ENCODE measurements at places on chromosomes 4 and X. TPM values are rescaled to one million over a fixed set of nuclear protein-coding genes. Genes with fewer than 3 reads are reported as not detected.

Gene AMTN
- not detected for total RNA-seq

DNA sequence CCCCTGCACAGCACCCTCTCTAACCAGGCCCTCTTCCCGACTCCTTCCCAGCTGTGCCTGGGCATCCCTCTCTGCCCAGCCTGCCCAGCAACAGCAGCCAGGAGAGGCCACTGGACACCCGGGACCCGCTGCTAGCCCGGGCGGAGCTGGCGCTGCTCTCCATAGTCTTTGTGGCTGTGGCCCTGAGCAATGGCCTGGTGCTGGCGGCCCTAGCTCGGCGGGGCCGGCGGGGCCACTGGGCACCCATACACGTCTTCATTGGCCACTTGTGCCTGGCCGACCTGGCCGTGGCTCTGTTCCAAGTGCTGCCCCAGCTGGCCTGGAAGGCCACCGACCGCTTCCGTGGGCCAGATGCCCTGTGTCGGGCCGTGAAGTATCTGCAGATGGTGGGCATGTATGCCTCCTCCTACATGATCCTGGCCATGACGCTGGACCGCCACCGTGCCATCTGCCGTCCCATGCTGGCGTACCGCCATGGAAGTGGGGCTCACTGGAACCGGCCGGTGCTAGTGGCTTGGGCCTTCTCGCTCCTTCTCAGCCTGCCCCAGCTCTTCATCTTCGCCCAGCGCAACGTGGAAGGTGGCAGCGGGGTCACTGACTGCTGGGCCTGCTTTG lies 1.1 kb downstream of the AVPR2 start:
- DNase-seq, result no peak

GRCh38 chr4:47383829-47384427 lies 79.6 kb downstream of the COMMD8 start:
- no peak for DNase-seq

Gene NPY2R
- not detected for total RNA-seq

- no peak for DNase-seq
These were observed 575.4 kb downstream of the SPRY1 start for GRCh38 chr4:123972031-123972430.

DNA sequence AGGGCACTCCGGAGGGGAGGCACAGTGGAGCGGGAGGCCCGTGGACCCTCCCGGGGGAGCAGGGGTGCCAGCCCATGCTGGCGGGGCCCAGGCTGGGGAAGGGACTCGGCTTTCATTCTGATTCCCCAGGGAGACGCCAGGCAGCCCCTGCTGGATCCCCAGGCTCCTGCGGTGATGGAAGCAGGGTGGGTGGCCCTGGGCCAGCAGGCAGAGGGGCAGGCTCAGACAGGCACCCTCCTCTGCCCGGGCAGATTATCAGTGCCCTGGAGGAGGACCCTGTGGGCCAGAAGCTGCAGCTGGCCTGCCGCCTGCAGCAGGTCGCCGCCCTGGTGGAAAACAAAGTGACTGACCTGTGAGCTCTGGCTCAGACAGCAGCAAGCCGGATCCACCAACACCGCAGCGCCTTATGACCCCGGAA lies 2.1 kb upstream of the SRPK3 start:
- DNase-seq, result no peak

Gene KLHL4
- total RNA-seq, result not detected

GRCh38 chr4:166399021-166399420 lies 526.0 kb downstream of the TLL1 start:
- DNase-seq, result no peak

- no peak for DNase-seq
These were observed 79.2 kb downstream of the TRIML1 start for GRCh38 chr4:188218392-188218791.

Gene CT45A6
- not detected for total RNA-seq

Gene NUDT11
- 1.3 TPM for total RNA-seq

Gene TCEAL7
- not detected for total RNA-seq

DNA sequence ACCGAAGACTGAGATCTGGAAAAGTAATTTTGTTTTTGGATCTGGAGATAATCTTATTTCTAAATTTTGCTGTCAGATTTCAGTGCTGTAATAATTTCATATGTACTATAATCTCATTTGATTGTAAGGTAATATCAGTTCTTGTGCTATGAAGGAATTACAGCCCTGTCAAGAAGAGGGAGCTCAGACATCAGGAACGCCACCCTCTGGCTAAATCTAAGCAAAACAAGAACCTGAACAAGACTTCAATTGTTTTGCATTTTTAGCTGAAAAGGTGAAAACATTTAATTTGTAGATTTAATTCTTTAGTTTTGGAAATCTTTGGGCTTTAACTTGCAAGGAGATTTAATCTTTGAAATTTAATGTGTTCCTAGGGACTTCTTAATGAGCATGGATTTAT lies 525.4 kb upstream of the HS3ST1 start:
- no peak for DNase-seq

Gene TMPRSS11F
- total RNA-seq, result not detected

- no peak for DNase-seq
These were observed 44.4 kb downstream of the SEL1L3 start for GRCh38 chr4:25818371-25818871.

DNA sequence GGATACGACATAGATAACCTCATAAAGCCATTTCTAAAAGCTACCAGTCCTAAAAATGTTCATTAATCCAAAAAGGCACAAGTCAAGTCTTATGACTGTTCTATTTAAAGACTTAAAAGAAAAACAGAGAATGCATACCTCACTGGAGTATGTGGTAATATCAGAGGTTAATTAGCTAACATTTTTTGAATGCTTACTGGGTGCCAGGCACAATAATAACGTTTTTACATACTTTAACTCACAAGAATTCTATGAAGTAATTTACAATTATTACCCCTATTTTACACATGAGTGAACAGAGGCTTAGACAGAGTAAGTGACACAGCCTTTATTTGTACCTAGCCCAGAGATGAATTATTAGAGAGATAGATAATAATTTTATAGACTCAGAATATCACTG lies 207.5 kb downstream of the PDGFC start:
- DNase-seq, result no peak

DNA sequence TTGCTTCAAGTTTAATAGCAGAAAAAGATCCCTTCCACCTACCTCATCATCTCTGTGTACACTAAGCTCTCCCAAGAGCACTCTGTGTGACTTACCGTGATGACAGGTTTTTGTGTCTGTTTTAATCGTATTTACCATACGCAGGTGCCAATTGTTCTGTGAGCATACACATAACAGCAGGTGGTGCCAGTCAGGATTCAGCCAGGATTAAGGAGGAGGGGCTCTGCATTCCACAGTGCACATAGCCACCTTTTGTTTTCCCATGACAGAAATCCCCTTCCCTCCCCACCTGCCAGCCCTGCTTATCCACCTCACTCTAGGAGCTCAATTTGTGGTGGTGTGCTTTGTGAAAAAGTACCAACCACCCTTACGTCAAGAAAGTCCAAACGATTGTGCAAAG lies 14.8 kb downstream of the ANK2 start:
- DNase-seq, result no peak

DNA sequence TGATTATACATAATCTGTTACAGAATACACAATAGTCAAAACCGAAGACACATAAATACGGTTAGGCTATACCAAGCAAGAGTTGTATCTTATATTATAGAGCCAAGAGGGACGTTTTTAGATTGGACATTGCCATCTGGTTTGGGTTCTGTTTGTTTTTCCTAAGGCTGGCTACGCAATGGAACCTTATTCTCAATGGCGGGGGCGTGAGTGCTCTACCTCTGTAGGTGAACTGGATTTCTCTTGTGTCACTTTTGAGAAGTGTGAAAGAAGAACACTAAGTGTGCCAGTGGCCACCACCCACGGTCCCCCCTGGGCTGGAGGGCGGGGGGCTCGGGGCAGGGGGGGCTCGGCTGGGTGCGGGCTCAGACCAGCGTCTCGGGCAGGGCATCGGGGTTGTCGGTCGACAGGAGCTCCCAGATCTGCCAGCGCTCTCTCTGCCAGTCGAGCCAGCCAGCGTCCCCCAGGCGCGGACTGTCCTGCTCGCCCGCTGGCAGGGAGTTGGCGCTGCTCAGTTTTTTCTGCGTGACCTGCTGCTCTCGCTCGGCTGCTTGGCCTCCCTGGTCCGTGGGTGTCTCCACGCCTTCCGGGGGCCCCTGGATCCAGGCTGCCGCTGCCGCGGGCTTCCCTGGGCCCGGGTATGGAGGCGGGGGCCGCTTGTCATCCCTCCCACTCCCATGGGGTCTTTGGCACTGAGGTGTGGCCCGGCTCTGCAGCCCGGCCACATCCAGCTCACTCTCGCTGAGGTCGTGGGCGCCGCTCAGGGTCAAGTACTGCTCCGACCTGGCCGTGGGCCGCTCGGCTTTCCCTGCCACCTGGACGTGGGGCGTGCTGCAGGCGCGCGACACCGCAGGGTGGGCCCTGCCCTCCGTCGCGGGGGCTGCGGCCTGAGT lies 27.6 kb downstream of the HCCS start:
- DNase-seq, result no peak

Gene ZBED1
- total RNA-seq, result 33.4 TPM

Gene SMIM43
- not detected for total RNA-seq

GRCh38 chr4:133000012-133000411 lies 149.1 kb upstream of the PCDH10 start:
- DNase-seq, result no peak

Gene RENBP
- total RNA-seq, result 16.1 TPM

GRCh38 chr4:149512501-149512900 lies 303.1 kb downstream of the IQCM start:
- DNase-seq, result no peak

DNA sequence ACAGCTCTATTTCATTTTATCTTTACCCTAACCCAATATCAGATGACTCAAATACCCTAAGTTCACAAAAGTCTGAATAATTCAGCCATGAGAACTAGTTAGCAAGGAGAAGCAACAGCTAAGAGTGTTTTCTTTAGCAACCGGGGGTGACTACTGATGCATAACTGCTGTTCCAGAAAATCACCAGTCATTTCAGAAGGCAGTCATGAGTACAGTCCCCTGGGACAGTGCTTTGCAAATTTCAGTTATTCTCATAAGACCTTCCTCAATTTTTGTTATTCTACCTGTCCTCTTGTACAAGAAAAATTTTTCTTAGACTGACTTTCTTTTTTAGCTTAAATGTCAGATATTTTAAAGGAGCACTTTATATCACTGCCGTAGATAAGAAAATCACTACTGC lies 16.4 kb downstream of the BANK1 start:
- DNase-seq, result no peak

GRCh38 chrX:3175659-3176438 lies 134.6 kb downstream of the ARSF start:
- DNase-seq, result no peak

DNA sequence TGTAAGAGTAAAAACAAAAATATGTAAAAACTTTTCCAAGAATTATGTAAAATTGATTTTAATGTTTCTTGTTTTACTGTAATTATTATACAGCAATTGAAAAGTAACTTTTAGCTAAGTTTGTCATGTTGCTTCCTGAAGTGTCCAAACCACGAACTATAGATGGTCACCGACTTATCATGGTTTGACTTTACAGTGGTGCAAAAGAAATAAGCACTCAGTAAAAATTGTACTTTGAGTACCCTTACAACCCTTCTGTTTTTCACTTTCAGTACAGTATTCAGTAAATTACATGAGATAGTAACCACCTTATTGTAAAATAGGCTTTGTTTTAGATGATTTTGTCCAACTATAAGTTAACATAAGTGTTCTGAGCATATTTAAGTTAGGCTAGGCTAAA lies 93.8 kb downstream of the SLC10A6 start:
- no peak for DNase-seq

DNA sequence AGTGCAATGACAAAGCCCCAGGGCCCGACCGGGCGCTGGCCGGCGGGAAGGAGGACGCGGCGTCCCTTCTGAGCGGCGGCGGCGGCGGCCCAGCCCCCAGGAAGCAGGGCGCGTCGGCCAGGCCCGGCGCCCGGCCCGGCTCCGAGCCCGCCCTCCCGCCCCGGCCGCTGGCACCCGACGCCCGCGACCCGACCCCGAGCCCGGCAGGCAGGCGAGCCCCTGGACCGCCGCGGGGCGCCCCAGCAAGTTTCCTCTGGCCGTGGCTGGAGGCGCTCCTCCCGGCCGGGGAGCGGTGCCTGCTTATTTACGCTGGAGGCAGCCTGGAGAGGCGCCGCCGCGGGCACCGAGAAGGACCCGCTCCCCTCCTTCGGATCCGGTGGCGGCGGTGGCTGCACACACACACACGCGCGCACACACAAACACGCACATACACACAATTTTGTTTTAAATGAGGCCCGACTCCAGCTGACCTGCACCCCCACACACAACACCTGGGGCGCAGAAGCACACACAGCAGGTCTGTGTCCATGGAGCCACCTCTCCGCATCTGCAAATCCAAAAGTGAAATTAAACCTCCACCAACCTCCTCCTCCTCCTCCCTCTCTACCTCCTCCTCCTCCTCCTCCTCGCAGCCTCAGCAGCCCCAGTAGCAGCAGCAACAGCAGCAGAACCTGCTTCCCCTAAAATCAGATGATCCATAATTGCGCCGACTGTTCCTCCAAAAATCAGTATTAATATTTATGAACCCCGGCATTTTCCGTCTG lies 669 bp downstream of the IRF2 start:
- DNase-seq, result peak; percentile 59

Gene KIAA1210
- total RNA-seq, result not detected

GRCh38 chrX:7294483-7294882 lies 146.5 kb upstream of the PUDP start:
- DNase-seq, result no peak

- no peak for DNase-seq
These were observed 37.5 kb upstream of the IQSEC2 start for GRCh38 chrX:53318766-53319353.

Gene LRIT3
- 0.33 TPM for total RNA-seq

Gene GLRA2
- total RNA-seq, result not detected

GRCh38 chr4:85792376-85793232 lies 317.7 kb downstream of the ARHGAP24 start:
- no peak for DNase-seq

- DNase-seq, result no peak
These were observed 35.0 kb upstream of the HMX1 start for GRCh38 chr4:8906668-8906970.

GRCh38 chr4:184402740-184403383 lies 71.5 kb downstream of the IRF2 start:
- no peak for DNase-seq

Gene WWC2
- total RNA-seq, result 3.1 TPM
